ENCODE measurements at places on chromosomes 4 and X. TPM values are rescaled to one million over a fixed set of nuclear protein-coding genes. Genes with fewer than 3 reads are reported as not detected.

- DNase-seq: no peak
These were observed 105.6 kb downstream of the APOOL start for GRCh38 chrX:85109235-85109634.

DNA sequence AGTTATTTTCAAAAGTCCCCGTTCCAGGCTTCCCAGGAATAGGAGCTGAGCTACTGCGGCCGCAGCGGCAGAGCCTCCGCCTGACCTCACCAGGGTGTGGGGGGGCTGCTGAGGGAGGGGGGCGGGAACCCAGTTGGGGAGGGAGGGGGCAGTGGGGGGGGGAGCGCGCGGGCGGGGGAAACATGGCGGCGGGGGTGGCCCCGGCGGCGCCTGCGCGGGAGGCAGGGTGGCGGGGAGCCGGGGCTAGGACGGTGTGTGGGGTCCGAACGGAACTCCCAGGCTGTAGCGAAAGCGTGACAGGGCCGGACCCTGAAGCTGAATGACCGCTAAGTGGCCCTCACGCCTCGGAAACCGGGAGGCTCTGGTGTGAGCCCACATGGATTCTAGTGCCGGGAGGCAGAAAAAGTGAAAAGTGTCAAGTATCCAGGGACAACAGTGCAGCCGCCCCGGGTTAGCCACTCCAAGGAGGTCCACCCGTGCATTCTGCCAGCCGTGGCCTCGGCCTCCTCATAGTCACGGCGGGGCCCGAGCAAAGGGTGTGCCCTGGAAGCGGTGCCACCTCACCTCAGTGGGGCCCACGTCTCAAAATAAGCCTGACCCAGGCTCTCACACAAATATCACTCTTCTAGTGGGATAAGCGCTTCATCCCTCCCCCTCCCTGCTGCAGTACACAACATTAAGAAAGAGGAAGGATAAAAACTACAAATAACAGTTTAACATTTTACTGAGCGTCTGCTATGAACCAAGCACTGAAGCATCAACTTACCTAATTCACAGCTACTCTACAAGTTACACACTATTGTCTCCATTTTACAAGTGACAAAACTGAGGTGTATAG is at the start of gene KLHL13:
KLHL13 (minus strand) TSS at position 98 of the 838 bp plus-strand sequence. CDS start 88,337 bp downstream, outside the sequence.
- DNase-seq: peak; percentile 47

DNA sequence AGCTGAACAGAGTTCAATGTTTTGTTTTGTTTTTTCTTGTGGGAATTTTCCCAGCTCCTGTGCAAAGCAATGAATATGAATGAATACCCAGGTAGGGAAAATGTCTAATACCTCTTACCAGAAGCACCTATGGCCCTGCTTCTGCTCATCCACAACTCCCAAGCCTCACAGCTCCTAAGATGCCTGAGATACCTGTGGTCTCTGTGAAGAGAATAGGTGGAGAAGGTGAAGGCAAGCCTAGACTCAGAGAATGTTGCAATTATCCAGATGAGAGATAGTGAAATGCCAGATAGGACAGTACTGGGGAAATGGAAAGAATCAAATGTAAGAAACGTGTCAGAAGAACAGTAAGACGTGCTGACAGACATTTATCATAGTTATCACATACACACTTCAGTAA is 70.2 kb upstream of the NOCT start:
- DNase-seq: no peak

GRCh38 chrX:15376956-15377355 is 7.3 kb downstream of the VEGFD start:
- DNase-seq: no peak

GRCh38 chr4:145921231-145921630 is 17.4 kb downstream of the ZNF827 start:
- DNase-seq: no peak

DNA sequence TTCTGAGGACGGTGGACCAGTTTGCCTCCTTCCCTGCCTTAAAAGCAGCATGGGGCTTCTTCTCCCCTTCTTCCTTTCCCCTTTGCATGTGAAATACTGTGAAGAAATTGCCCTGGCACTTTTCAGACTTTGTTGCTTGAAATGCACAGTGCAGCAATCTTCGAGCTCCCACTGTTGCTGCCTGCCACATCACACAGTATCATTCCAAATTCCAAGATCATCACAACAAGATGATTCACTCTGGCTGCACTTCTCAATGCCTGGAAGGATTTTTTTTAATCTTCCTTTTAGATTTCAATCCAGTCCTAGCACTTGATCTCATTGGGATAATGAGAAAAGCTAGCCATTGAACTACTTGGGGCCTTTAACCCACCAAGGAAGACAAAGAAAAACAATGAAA is 255.3 kb downstream of the RAPGEF2 start:
- no peak for DNase-seq

- DNase-seq: peak; percentile 4
These were observed 1.1 kb downstream of the RPS6KA6 start for GRCh38 chrX:84186603-84187532.

GRCh38 chrX:114015966-114016365 is 567.9 kb upstream of the HTR2C start:
- DNase-seq: no peak

- DNase-seq: no peak
These were observed 75.2 kb downstream of the JAKMIP1 start for GRCh38 chr4:6125103-6125651.

- DNase-seq: peak; percentile 1
These were observed 44.3 kb downstream of the CASP6 start for GRCh38 chr4:109658871-109659410.

DNA sequence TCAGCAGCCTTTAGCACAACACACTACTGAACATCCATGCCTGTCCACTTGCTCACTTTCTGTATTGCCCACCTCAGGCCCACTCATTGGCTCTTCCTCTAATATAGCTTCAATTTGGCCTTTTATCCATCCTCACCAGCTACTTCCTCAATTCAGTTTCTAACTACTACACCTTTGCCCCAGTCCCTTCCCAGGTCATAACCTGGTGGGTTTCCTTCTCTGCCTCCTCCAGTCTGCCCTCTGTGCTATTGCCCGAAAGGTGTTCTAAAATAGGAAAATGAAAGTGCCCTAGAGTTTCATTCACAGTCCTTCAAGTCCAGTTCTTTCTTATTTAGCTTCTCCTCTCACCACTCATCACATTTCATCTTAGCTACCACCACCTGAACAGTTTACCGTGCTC is 23.1 kb downstream of the MOSPD2 start:
- no peak for DNase-seq

DNA sequence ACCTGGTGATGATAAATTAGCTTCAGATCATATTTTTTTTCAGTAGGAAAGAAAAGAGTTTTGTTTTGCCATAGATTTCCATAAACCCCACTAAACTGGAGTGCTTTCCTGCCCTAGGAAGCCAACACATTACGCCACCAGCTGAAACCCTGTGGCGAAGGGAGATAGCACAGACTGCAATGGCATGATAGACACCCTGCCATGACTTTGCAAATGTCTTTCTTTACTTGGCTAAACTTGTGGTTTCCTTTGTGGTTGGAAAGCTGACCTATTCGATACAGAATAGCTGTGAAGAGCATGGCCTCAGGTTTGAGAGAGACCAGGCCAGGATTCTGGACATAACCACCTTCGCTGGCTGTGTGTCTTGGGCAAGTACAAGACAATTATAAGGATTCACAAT is 19.1 kb downstream of the MFAP3L start:
- no peak for DNase-seq

DNA sequence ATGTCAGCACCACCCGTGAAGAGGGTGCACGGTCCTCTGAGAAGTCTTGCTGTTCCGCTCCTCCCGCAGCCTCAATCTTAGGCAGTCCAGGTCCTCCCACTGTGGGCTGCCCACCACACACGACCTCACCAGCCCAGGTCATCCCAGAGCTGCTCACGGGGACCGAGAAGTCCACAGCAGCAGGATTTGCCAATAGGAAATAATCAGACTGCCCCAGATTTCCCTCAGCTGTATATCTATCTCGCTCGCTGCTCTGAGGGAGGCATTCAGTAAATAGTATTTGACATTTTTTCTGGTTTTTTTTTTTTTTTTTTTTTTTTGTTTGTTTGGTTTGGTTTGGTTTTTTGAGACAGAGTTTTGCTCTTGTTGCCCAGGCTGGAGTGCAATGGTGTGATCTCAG is 83.8 kb downstream of the STOX2 start:
- DNase-seq: no peak

DNA sequence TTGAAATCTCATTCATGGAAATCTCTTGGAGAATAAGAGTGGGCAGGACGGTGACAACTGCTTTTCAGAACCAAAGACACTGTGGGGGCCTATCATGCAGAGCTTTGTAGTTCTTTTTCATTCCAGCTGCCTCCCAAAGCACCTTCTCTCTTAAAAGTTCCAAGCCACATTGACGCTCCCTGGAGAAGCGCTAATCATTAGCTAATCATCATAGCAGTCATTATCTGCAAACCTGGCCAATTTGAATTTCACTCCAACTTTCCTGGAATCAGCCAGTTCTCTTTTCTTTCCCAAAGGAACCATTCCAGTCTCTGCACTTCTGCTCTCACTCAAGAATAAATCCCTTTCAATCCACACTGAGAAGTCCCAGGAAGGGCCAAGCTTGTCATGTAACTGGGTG is 1144.1 kb upstream of the IGFBP7 start:
- no peak for DNase-seq

- peak; percentile 14 for DNase-seq
These were observed at the start of gene EXOC1L for GRCh38 chr4:55819634-55820033. EXOC1L (plus strand) TSS chr4:55819790; CDS start chr4:55820027, 237 bp downstream.

GRCh38 chr4:81326581-81326980 is 111.6 kb upstream of the PRKG2 start:
- no peak for DNase-seq

- DNase-seq: no peak
These were observed 64.1 kb upstream of the SCOC start for GRCh38 chr4:140309124-140309870.

DNA sequence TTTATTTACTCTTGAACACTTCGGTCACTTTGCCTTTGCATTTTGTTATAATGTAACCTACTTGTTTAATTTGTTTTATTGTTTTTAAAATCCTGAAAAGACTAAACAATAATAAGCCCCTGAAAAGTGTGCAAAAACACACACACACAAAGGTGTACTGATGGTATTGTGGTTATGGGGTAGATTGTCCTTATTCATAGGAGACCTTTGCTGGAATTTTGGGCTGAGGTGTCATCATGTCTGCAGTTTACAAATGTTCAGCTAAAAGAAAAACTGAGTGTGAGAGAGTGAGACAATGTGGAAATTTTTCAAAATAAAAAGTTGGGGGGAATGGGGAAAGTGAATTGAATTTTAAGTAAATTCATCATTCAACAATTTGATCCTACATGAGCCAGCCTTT is 174.9 kb downstream of the QDPR start:
- no peak for DNase-seq

DNA sequence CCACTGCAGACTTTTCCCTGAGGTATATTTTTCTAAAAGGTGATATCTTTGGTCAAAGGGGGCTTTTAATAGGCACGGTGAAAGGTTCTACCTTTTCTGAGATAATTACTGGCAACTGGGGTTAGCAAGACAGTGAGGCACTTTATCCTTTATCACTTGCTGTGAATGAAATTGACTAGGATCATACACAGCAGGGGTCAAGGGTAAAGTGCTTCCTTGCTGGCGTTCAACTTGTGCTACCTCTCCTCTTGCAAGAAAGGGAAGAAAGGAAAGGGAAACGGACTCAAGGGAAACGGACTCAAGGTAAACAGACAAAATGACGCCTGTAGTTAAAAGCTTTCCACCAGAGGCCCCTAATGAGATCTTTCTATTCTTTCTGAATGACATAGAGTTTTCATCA is 78.6 kb upstream of the RAPGEF2 start:
- DNase-seq: no peak

DNA sequence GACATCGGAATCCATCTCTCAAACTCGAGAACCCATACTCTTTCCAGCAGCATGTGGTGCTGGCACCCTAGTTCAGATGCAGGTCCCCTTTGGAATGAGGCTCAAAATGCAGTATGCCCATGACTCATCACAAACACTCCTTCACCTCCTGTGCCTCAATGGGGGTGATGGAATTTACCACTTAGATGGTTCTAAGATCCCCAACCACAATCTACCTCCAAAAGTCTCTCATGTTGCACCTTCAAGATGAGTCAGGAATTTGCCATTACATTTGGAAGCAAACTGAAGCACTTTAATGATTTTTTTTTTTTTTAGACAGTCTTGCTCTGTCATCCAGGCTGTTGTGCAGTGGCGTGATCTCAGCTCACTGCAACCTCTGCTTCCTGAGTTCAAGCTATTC is 8.5 kb upstream of the MID1 start:
- DNase-seq: no peak

DNA sequence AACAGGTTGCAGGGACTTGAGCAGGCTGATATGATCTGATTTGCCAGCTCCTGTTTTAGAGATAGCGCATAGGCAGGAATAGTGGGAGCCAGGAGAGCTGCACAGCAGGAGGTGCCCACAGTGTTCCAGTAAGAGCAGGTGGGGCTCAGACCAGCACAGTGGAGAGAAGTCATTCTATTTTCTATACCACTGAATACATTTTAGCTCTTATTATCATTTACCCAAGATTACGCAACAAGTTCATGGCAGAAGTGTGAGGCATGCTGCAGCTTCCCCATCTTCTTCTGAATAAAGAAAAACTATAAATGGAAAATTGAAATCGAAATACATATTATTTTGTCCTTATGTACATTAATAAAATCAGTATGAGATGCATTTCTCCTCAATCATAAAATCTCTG is 114.7 kb upstream of the EDNRA start:
- DNase-seq: no peak

DNA sequence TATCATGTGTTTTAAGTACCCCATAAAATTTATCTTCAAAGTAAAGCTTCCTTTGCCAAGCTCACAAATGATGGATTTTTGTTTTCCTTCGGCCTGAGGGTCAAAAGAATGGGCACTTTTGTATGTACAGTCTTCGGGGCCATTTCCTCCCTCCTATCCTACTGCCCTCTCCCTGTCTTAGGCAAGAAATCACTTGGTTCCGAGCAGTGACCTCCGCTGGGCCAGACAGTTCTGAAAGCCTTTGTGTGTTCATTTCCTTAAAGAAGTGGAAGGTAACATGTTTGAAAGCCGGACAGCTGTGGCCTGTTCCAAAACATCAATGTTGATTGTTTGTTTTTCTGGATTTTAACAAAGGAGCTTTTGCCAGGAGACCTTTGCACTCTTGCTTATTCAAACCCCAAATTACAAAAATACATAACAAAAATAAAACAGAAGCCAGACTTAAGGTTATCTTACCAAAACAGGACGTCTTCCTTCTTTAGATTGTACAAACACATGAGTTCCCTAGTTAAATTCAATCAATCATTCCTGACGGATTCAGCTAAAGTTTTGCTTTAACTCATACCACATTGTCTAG is 110.6 kb upstream of the LIMCH1 start:
- DNase-seq: peak; percentile 56

- no peak for DNase-seq
These were observed 104.1 kb downstream of the C4orf51 start for GRCh38 chr4:145784036-145784435.

GRCh38 chrX:32451954-32452695 is 759.2 kb downstream of the DMD start:
- no peak for DNase-seq

GRCh38 chrX:2766906-2767305 is 15.1 kb downstream of the XG start:
- DNase-seq: no peak

- peak; percentile 86 for DNase-seq
These were observed 1.6 kb downstream of the MSL3 start for GRCh38 chrX:11759461-11760311.

The ATP8A1 gene
- 24.7 TPM for polyA plus RNA-seq

The F9 gene
- not detected for polyA plus RNA-seq

The VCX3A gene
- not detected for polyA plus RNA-seq

The FDCSP gene
- polyA plus RNA-seq: 0.68 TPM

The RPA4 gene
- polyA plus RNA-seq: not detected

The FAM47C gene
- not detected for polyA plus RNA-seq

The DRP2 gene
- polyA plus RNA-seq: 2.0 TPM

The MAGEA12 gene
- not detected for polyA plus RNA-seq

The ADGRL3 gene
- 22.2 TPM for polyA plus RNA-seq

The ADGRG2 gene
- polyA plus RNA-seq: 16.4 TPM
